ENCODE measurements at places on chromosomes 7 and 10.

- no peak for DNase-seq
These were observed 59.3 kb upstream of the EXOC6 start for GRCh38 chr10:92789067-92789466.

DNA sequence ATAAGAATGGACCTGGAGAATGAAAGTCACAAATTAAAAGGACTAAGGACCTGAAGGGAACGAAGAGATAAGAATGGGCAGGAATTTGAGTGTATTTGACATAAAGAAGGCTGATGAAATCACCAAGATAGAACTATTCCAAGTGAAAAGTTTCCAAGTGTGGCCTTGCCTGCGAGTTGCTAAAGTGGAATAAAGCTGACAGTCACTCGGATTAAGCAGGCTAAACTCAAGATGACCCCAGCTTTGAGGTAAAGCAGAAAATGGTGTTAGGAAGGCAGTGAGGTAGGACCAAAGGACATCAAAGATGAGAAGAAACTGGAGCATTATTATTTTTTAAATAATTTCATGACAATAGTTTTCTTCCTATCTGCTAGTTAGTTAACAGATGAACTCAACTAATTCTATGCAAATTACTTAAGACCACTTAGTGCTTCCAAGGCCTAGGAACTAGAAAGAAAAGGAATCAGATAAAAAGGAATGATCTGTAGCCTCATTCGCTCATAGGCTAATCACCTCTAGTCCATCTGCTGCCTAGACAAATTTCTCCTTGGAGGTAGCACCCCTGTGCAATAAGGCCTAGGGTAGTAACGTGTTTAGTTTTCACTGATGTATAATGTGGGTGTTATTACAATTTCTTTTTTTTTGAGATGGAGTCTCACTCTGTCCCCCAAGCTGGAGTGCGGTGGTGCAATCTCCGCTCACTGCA is 34.5 kb downstream of the EZH2 start:
- no peak for DNase-seq

- peak; percentile 64 for DNase-seq
These were observed 18.4 kb downstream of the GIMAP5 start for GRCh38 chr7:150755473-150756099.

GRCh38 chr10:59372543-59372942 is 10.2 kb upstream of the FAM13C start:
- no peak for DNase-seq

GRCh38 chr10:96873756-96874467 is 41.8 kb downstream of the LCOR start:
- no peak for DNase-seq

GRCh38 chr10:104339469-104340110 is 1.3 kb upstream of the ITPRIP start:
- no peak for DNase-seq

- no peak for DNase-seq
These were observed 247.7 kb downstream of the IPMK start for GRCh38 chr10:58019863-58020537.

GRCh38 chr10:29470355-29470705 is 164.4 kb downstream of the SVIL start:
- DNase-seq, result peak; percentile 6

DNA sequence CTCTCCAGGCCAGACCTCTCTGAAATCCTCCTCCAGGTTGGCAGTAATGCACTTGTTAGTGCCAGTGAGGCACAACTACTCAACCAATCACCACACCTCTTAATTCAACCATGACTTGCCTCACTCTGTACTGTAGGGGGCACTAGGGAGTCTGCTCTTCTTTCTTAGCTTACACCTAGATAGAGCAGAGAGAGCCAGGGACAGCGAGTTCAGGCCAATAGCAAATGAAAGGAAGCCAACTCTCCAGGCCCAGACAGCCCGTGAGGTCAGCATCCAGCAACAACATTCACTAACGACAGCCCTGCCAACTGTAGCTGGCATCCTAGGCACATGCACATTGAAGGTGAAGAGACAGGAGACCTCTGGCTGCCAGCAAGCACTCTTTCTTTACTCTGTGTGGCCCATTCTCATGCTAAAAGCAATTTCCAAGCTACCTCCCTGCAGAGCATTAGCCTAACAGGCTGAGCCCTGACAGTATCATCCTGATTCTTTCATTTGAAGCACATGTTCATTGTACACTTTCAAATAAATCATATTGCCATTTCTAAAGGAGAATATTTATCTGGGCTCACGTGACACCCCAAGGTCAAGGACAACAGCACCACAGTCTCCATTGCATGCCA is 136.3 kb downstream of the DPY19L1 start:
- DNase-seq, result no peak

- no peak for DNase-seq
These were observed 76.3 kb downstream of the PDGFA start for GRCh38 chr7:443279-443833.

DNA sequence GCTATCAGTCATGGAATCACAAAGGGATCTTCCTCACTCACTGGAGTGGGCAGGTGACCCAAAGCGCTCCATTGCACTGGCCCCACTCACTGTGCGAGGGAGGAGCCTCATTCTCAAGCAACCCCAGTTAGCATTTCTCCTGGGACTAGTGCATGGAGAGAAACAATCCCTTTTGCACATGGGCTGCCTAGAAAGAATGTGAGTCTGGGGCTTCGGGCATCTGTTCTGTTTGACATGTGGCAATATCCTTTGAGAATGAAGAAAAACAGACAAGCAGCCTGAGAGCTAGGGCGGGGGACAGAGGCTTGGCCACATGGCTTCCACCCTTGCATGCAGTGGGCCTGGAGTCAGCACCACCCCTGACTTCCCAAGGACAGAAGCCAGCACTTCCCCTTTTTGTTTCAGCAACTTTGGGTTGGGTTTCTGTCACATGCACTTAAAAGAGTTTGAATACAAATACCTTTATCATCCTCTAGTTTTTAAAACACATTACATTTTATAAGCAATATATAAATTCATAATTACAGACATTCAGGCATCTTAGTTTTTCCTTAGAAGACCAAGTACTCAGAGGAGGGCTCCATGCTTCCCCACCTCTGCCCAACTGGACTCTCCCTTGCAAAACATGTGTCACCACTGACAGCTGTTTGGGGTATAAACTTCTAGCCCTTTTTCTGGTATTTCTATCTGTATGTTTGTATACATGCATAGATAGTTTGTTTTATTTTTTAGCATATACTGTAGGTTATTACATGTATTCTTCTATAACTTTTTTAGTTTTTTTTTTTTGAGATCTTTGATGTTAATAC is 73.8 kb downstream of the RBM20 start:
- no peak for DNase-seq

GRCh38 chr10:124538706-124539105 is 77.1 kb downstream of the LHPP start:
- DNase-seq, result no peak

DNA sequence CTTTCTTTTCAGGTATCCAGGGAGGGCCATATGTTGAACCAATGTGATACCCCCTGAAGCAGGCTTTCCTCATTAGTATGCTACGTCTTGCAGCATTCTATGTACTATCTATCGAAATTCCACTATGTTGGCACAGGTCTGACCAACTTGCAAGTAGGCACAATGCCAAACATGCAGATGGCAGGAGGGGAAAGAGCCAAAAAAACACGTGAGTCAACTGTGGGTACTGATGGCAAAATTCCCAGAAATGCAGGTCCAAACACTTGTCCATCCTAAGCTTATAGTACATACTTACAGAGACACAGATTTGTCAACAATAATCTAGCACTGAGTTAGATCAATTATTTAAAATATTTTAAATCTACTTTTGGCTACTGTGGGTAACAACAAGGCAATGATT is 394.9 kb downstream of the DGKB start:
- DNase-seq, result no peak

DNA sequence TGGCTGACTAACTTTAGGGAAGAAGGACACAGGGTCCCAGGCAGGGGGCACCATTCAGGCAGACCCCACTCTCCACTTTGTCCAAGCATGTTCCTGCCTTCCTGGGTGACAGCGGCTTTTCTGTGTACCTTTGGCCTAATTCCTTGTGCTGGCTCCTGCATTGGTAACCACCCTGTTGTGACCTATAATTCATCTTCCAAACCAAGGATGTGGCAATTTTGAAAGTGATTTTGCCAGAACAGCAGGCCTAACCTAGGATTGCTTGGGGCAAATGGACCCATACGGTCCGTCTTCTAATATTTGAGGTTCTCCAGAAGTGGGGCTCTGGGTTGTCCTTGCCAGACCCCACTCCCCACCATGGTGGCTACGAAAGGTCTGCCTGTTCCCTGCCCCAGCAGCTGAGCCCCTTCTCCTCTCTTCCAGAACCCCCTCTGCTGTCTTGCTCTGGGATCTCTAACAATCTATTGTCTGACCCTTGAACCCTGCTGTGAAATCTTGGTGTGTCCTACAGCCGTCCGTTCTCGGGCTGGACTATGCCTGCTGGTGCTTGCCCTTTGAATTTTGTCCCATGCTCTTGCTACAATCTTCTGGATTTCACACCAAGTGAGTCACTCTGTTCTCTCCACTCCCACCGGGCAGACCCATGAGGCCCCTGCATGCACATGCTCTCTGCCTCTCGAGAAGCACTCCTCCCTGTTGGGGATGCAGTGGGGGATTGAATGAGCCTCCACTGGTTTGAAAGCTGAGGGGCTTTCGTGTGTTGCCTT is 316.0 kb downstream of the CXCL12 start:
- no peak for DNase-seq

DNA sequence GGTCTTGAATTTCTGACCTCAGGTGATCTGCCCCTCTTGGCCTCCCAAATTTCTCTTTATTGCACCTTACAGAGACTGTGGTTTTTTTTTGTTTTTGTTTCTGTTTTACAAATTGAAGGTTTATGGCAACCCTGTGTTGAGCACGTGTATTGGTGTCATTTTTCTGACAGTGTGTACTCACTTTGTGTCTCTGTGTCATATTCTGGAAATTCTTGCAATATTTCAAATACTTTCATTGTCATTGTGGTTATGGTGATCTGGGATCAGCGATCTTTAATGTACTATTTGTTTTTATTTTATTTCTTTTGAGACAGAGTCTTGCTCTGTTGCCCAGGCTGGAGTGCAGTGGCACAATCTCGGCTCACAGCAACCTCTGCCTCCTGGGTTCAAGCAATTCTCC is 89.8 kb downstream of the PRTFDC1 start:
- DNase-seq, result no peak

GRCh38 chr7:22996470-22996869 is 17.5 kb downstream of the HYCC1 start:
- no peak for DNase-seq

GRCh38 chr7:131106681-131107336 is 220.9 kb upstream of the MKLN1 start:
- DNase-seq, result peak; percentile 49

DNA sequence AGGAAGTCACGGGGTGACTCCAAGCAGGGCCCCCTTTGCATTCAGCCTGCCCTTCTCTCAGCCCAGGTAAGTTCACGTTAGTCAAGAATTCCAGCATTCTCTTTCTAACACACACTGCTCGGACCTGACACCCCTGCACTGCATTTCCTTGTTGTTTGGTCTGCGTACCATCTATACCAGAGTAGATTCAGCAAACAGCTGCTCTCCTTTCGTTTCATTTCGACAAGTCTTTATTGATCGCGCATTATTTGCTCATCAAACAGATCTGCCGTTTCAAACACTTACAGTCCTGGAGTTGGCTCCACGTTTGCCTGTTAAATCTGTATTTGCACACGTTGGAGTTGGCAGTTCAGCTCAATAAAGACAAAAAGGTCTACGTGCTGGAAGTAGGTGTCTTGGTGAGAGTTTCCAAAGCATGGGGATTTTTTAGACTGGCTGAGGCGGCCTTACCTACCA is 495.1 kb downstream of the RPS24 start:
- no peak for DNase-seq

- DNase-seq, result no peak
These were observed 71.8 kb upstream of the LRRN3 start for GRCh38 chr7:111018960-111019736.

DNA sequence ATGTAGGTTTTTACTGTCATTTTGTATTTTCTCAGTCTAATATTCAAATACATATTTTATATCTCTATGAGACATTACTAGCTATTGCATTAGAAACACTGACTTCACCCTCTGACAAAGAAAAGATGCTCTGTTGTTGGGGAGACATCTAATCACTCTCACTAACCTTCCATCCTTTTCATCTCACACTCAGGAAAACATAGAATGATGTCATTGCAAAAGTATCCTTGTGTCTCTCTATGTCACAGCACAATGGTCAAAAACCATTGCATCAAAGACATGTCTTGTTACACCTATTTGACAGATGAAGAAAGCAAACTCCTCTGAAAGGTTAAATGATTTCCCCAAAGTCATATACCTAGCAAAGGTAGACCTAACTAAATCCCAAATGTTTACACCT is 231.3 kb upstream of the PTN start:
- DNase-seq, result no peak

GRCh38 chr10:97406064-97406463 is 4.9 kb upstream of the RRP12 start:
- DNase-seq, result no peak

DNA sequence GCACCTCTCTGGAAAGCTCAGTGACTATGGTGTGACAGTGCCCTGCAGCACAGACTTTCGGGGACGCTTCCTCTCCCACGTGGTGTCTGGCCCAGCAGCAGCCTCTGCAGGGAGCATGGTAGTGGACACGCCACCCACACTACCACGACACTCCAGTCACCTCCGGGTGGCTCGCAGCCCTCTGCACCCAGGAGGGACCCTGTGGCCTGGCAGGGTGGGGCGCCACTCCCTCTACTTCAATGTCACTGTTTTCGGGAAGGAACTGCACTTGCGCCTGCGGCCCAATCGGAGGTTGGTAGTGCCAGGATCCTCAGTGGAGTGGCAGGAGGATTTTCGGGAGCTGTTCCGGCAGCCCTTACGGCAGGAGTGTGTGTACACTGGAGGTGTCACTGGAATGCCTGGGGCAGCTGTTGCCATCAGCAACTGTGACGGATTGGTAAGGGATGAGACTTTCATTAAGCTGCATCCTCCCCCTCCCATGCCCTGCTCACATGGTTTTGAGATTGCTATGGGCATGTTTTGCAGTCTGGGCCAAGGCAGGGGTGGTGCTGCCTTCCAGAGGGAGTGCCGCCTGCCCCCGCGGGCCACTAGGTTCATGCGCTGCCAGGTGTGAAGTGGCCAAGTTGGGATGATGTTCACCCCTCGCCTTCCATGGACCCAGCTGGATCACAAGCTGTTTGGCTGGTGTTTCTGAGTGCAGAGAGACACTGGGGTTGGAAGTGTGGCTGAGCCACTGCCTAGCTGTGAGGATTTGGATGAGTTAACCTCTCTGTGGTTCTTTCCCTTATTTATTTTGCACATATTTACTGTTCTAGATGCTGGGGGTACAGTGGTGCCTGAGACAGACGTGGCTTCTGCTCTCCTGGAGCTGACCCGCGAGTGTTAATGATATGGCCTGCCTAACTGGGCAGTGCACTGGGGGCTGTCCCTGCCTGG is 2.5 kb downstream of the ADAMTS14 start:
- DNase-seq, result no peak

GRCh38 chr7:84195295-84196060 is 889 bp upstream of the SEMA3A start:
- no peak for DNase-seq

- DNase-seq, result no peak
These were observed 43.0 kb downstream of the CXCL12 start for GRCh38 chr10:44341886-44342285.

GRCh38 chr7:132240821-132241422 is 335.3 kb downstream of the PLXNA4 start:
- no peak for DNase-seq
